ENCODE measurements at places on chromosomes 4 and X.

DNA sequence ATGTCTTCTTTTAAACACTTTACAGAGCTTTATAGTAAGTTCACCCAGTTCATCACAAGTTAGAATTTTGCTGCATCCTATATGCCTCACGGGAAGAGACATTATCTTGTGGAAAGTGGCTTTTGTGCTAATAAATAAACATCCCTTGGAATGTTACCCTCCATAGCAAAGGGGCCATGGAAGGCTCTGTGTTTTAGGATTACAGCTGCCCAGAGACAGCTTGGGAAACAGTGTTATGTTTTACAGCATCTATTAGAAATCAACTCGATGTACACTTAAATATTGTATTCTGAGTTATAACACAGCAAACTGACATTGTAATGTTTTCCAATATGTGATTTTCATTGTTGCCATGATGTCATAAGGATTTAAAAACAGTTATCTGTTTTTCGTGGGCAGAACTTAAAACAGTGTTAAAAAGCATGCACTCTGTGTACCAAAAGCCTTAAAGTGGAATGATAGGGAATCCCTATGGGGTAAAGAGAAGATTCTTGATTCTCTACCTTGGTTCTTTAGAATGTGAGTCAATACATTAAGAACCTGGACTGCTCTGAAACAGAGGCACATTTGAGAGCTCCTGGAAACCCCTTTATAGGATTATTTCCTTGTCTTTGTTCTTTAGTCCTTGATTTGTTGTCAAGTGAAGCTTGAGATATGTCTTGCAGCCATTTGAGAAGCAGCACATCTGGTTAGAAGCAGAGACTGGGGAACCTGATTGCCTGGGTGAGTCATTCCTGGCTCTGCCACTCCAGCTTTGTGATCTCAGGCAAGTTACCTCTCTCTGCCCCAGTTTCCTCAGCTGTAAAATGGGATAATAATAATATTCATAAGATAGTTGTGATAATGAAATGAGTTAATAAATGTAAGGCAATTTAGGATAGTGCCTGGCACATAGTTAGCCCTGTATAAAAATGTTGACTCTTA, 41.6 kb downstream of the ARHGAP10 start:
- peak; percentile 73 for DNase-seq

DNA sequence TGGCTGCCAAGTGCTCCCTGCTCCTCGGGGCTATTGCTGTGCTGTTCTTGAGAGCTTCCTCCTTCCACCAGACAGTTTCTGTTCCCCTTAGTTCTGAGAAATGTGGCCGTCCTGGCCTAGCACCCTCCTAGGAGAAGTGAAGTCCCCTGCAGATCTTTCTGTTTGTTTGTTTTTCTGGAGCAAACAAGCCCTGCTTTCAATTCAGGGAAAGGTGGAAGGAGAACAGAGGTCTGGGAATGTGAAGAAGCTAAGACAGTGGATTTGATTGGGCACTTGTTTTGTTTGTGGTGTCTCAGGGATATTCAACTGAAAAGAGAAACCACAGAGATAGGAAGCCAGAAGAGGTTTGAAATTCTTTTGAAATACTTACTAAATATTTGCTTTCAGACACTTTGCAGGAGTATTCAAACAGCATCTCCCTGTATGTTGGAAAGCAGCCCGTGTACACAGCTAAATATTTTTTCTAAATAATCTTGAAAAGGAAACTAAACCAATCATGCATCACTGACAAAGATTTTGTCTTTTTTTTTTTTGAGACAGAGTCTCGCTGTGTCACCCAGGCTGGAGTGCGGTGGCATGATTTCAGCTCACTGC, 36.5 kb upstream of the PPM1K start:
- DNase-seq, result peak; percentile 49

DNA sequence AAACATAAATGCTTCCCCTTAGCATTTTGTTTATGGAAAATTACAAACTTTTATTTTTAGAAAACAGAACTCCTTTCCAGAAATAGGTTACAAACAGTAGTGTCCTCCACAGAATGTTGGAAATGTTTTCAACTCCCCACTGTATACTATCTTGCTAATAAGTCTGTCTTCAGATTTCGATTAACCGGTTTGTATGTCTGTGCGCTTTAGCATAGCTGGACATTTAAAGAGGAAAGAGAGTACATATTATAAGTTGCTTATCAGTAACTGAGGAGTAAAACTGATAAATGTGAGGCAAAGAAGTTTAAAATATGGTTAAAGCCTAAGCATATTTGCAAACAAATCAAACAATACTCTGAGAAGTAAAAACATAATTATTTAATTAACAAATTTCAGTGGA, 3.4 kb downstream of the CXCL8 start:
- DNase-seq, result peak; percentile 48

DNA sequence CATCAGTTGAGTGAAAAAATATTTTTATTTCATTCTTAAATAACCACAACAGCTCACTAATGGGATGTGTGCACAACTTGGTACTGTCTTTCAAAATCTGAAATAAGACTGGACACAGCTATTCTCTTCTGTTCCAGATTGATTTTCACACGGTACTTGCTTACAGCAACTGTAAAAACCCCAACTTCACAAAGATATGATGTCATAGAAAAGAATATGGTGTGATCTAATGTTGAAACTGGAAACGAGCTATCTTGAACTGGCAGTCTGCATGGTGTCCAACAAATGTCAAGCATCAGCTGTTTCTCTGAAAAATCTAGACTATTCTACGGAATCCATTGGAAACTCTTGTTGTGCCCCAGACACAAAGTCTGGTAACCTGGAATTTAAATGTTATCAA, 14.7 kb downstream of the HELQ start:
- DNase-seq, result no peak

- peak; percentile 66 for DNase-seq
These were observed 4.9 kb downstream of the PLAC8 start for GRCh38 chr4:83109480-83110222.

DNA sequence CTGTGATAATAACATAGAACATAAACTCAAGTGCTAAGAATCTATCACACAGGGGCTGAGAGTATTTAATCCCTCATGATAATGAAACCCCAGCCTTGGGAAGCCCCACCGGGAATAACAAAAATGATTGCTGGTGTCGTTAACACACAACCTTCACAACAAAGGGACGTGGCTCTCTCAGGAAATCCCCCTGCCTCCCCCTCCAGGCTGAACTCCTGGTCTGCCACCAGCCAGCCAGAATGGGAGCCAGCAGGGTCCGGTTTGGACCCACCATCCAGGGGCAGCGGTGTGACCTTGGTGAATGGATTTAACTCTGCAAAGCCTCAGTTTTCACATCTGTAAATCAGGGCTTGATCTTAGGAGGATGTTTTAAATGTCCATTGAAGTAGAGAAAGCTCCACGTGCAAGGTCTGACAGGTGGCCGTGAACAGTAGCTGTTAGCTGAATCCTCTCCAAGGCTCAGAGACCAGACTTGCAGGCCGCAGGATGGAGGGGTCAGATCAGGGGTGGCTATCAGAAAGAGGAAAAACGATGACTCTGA, 46.5 kb downstream of the ABLIM2 start:
- DNase-seq, result no peak

DNA sequence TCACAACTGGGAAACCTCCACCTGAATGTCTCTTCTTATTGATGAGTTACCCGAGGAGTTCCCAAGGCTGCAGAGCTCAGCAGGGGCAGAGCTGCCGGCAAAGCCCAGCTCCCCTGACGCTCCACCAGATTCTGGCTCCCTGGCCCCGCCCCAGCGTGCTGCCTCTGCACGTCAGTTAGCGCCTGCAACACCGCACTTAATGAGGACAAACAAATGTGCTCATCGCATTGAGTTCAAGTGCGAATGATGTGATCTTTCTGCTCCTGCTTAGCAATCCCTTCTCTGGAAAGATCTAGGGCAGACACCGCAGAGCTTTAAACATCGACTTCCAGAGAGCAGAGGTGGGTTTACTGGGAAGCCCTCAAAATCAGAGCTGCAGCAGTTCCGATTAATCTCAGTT, 55.5 kb upstream of the FBXW7 start:
- peak; percentile 88 for DNase-seq

- no peak for DNase-seq
These were observed 350.4 kb downstream of the SPRY1 start for GRCh38 chr4:123747016-123747415.

DNA sequence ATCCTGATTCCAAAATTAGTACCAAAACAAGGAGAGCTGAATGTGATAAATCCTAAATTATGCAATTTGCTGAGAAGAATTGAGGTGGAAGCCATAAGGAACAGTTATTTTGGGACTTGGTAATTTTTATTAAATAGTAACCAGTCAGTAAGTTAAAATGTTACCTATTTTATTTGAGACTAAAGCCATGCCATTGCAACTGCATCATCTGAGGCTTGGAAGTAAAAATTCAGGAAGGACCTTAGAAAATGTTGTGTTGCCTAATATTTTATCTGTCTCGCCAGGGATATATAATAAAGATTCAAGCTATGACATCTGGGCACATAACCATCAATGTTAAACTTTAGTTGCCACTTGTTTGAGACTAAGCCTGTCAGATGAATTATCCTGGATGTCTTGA, 341.3 kb upstream of the MAGEB16 start:
- DNase-seq, result no peak

GRCh38 chr4:183517194-183517593, 12.3 kb downstream of the ING2 start:
- DNase-seq, result no peak

DNA sequence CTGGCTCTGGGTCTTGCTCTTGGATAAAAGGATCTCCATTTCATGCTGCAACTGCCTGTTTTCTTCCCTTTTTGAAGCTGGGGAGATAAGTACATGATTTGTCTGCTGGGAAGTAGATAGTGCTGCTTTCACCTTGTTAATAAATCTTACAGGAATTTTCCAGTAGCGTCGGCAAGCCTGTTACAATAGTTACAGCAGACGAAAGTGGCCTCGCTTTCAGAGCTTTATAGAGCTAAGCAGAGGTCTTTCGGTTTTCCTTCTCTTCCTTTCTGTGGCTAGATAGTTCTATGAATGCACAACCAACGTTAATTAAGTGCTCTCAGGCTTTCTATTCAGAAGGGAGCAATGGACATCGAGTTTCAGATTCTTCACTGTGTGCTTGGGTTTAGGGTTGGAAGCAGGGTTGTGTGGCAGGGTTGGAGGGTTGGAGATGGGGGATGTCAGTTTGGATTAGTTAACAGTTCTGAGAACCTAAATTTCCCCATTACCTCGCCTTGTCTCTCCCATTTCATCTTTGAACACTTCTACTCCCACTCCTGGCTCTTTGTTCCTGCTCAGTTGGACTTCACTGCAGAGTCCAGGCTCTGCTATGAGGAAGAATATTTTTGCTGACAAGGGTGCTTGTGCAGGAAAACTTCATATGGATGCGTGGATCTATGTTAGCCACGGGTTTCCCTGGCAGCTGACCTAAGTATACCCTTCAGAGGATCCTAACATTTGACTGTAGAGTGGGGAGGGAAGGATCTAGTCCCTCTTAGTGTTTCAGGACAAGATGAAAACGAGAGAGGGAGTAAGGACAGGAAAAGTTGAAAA, 237.9 kb downstream of the ARHGAP10 start:
- peak; percentile 37 for DNase-seq

DNA sequence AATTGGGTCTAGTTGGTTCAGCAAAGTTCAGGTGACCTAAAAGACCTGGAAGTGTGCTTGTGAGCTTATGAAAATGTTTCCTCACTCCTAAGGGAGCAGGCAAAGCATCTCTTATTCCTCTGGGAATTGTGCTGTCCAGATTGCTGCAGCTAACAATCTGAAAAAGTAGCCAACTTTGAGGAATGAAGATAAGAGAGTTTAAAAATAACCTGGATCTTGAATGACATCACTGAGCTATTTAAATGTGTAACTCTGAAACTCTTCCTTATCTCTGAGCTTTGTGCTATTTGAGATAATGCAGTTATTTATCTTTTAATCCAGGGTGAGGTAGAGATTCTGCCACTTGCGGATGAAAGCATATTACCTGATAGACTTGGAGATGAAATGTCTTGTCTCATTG, 384.8 kb downstream of the PPP4R3C start:
- no peak for DNase-seq

DNA sequence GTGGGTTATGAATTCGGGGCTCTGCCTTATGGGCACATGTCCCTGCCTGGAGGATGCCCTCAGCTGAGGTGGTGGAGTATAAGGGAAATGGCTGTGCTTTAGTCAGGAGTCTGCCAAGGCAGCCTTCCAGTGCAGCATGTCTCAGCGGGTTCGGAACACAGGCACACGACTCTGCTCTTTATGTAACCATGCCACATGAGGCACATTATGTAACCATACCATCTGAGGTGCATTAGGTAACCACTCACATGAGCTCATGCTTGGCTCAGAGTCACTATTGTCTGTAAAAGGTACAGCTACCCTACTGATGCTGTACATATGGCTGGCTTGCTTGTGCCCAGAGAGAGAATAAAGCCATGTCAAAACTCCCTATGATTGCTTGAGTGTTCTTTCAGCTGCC, 723.6 kb downstream of the TRAM1L1 start:
- no peak for DNase-seq

GRCh38 chrX:133864236-133864635, 121.2 kb downstream of the GPC3 start:
- no peak for DNase-seq

DNA sequence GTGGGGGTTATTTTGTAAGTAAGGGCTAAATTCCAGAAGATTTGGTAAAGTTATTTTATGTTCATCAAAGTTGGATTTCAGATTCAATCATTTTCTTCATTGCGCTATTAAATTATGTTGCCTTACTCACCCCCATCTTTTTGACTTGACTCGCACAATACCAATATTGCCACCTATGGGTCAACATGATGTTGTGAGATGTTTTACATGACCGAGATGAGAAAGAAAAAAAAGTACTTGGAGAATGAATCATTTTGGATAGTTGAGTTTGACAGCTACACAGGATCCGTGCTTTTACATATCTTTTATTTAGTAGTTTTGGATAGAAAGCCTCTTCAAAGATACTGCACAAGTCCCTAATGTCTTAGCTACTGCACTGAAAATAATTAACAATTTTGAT, 224.2 kb upstream of the EMCN start:
- DNase-seq, result peak; percentile 40

DNA sequence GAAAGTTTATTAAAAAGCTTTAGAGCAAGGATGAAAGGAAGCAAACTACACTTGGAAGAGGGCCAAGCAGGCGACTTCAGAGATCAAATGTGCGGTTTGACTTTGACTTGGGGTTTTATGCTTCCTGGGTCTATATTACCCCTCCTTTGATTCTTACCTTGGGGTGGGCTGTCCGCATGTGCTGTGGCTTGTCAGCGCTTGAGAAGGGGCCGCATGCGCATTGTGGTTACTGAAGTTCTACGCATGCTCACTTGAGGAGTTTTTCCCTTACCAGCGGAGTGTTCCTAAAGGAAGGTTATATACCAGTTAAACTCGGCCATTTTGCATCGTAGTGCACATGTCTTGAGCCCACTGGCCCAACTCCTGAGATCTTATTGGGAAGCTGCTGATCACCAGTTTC, 9.9 kb downstream of the ZNF157 start:
- DNase-seq, result no peak

DNA sequence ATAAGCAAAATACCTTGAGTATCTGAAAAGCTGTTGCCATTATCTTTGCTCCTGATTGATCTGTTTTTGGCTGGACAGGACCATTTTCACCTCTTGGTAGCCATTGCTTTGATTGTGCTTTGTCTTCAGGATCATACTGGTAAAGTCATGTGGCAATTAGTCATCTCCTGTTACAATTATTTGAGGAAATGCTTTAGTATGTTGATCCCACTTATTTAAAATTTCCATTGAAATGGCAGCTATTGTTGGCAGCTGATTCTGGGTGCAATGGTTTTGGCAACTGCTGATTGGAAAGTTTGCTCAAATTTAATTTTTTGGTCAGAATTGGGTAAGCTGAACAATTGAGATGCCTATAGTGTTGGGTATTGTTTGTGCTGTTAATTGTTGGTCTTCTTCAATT, 238.3 kb upstream of the TLL1 start:
- no peak for DNase-seq

All from mesenchymal stem cell (in vitro differentiated cells and primary cell).